ENCODE measurements at places on chromosomes 16 and 17. TPM values are rescaled to one million over a fixed set of nuclear protein-coding genes. Genes with fewer than 3 reads are reported as not detected.

GRCh38 chr16:10754941-10755340 is 11.3 kb downstream of the NUBP1 start:
- DNase-seq, result no peak

DNA sequence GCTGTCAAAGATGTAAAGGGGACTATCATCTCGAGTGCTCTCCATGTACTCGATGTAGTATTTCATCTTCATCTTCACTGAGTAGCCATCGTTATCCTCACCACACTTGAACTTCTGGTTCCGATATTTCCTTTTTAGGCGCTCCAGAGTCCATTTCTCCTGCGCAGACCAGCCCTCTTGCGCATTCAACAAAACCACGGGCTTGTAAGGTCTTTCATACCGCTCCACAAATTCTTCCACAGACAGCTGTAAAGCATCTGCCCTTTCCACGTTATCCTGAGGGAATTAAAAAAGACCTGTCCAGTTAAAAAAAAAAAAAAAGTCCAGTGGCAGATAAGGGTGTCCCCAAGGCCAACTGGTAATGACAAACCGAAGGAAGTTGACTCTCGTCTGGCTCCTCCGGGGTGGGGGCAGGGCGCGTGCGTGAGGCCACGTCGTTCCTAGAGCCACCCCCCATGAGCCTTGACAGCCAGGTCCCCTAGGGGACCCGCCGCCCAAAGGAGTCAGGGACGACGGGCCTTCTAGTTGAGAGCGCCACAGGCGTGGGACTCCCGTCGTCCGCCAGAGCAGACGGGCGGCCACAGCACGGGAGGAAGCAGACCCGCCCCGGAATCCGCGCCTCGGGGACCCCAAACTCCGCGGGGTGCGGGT is 701 bp downstream of the JMJD6 start:
- DNase-seq, result peak; percentile 94

GRCh38 chr16:87227296-87227951 is 89.8 kb downstream of the C16orf95 start:
- DNase-seq, result no peak

- DNase-seq, result no peak
Measured at GRCh38 chr16:50602531-50603205, 54.5 kb downstream of the NKD1 start.

DNA sequence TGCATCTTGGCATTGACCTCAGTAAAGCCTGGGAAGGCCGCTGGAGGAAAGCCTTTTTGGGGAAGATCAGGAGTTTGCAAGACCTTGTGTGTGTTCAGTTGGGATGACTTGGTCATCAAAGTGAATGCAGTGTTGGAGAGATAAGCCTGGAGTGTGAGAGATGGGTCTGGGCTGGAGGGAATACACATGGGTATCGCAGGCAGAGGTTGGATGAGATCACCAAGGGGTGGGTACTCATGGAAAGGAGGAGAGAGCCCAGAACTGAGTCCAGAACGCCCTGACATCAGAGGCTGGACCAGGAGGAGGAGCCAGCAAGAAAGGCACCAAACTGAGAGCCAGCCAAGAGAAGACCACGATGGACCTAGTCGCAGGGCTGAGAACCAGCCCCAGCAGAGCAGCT is 35.2 kb downstream of the SDK2 start:
- DNase-seq, result no peak

- peak; percentile 91 for DNase-seq
Measured at GRCh38 chr17:40553694-40554534, 11.4 kb downstream of the CCR7 start.

DNA sequence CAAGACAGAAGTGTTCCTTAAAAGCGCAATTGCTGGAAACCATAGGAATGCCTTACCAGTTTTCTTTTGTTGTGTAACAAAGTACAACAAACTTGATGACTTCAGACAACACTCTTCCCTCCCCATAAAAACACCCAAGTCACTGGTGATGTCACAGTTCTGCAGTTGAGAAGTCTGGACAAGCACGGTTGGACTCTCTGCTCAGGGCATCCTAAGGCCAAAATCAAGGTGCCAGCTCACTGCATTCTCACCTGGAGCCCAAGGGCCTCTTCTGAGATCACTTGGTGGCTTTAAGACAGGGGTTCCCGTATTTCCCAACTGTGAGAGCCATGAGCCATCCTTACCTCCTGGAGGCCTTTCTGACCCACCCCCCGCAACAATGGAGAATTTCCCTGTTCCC is 45.6 kb upstream of the MEAK7 start:
- no peak for DNase-seq

GRCh38 chr17:50565402-50566350 is 5.2 kb downstream of the CACNA1G start:
- DNase-seq, result no peak

DNA sequence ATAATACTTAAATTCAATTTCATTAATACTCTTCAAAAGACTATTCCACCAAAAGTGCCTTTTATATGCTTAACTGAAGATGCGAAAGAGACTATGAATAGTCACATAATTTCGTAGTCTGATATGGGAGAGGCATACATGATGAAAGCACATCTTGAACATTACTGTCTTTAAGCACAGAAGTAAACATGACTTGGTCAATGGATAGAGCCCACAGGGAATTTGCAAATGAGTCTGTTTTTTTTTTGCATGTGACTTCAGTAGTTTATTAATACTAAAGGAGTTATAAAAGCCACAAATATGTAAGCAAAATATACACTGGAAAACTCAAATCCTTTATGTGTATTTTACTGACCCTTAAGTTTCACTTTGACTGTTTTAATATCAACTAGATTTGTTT is 15.9 kb downstream of the ADPRM start:
- no peak for DNase-seq

DNA sequence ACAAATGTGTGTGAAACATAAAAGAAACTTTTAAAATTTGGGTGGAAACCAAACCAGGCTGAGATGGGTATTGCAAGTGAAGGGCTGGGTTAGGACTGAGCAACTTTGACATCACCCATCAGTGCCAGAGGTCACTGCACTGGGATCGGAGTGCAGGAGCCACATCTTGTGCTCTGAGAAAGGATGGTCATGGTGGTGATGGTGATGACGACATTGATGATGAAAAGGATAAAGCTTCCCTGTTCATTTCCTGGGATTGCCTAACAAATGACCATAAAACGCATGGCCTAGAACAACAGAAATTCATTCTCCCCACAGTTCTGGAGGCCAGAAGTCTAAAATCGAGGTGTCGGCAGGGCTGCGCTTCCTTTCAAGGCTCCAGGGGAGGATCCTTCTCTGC is 324.0 kb downstream of the MAF start:
- DNase-seq, result no peak

DNA sequence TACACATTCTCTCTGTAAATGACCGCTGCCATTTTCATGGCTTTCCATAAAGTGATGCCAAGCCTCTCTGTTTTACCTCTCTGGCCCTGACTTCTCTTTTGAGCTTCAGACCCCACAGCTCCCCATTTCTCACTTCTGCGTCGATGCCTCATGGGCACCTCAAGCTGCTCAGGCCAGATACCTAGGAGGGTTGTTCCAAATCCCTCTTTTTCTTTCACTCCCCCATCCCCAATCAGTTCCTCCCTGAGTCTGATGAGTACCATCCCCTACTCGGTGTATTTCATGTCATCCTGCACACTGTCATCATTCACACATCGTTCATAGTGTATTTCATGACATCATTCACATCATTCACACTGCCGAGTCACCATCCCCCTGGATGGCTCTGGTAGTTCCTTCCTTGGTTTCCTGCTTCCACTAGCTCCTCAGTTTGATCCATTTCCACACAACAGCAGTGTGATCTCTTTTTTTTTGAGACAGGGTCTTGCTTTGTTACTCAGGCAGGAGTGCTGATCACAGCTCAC is 43.1 kb downstream of the NTN1 start:
- DNase-seq, result no peak

- no peak for DNase-seq
Measured at GRCh38 chr17:76327696-76328095, 19.6 kb upstream of the QRICH2 start.

The CACNA1H gene
- 273 TPM for total RNA-seq

The DBNDD1 gene
- 2.1 TPM for total RNA-seq

The NXN gene
- total RNA-seq, result 65.6 TPM

The HOXB8 gene
- not detected for total RNA-seq

The TNS4 gene
- total RNA-seq, result not detected

The CD68 gene
- 51.3 TPM for total RNA-seq

The GJC1 gene
- 26.5 TPM for total RNA-seq

The CDRT15 gene
- total RNA-seq, result not detected

The HCRT gene
- total RNA-seq, result not detected

The CYB5B gene
- 29.6 TPM for total RNA-seq

The KRT40 gene
- total RNA-seq, result not detected

Measured in esophagus muscularis mucosa (tissue), 4 donors.